Activated T-cell treated with anti-CD3 and anti-CD28 coated beads, Interleukin-2, amount 50 U/mL, for 1 hour (primary cell): ENCODE measurements at places on chromosomes 12 and 14.

GRCh38 chr14:99731547-99732435 lies 47.7 kb downstream of the CYP46A1 start:
- DNase-seq: no peak

DNA sequence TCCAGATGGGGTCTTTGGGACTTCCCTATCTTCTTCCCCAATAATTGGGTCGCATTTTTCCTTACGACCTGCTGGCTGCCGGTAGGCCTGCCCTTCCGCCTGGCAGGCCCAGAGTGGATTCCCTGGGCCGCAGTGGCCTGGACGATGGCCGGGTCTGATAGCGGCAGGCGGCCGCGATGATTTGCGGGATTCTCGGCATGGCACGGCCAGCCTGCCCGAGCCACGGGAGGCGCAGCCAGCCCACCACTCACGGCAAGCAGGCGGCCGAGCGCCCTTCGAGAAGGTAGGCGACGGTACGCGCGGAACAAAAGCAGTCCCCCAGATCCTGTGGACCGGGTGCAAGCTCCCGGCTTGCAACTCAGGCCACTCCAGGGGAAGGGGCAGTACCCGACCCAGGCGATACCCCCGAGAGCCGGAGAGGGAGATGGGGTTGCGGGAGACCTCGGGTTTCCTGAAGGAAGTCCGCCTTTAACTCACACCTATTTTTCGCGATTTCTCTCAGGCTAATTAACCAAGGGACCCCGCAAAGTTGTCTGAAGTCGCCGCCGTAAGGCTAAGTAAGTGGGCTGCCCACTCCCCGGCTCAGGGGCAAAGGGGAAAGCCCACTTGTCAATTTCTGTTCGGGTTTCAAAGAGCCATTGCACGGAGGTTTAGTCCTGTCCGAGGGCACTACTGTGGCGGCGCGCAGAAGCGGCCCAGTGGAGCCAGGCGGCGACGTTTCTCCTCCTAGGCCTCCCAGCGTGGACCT lies 1.4 kb upstream of the GSC start:
- DNase-seq: no peak

DNA sequence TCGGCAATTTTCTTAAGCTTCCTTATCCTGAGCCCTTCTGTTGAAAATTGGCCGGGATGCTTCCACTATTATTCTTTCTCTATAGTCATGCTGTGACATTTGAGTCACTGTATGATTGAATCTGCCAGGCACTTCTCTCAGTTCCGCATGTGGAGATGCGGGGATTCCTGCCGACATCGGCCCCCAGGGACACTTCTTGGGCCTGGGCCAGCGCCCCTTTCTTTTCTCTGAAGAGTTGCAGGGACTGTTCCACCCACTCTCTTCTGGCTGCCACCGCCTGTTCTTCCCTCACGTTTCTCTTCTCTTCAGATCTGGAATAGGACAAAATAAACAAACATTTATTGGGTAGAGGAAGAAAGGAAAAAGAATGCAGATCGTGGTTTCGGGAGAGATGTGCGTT lies 310.1 kb downstream of the ETNK1 start:
- DNase-seq: no peak

GRCh38 chr12:86154620-86155019 lies 101.6 kb downstream of the MGAT4C start:
- no peak for DNase-seq

GRCh38 chr14:97179573-97179972 lies 382.4 kb downstream of the VRK1 start:
- DNase-seq: no peak
